ENCODE measurements at places on chromosomes 7 and 10.

GRCh38 chr10:86936661-86937501, 20.5 kb downstream of the MMRN2 start:
- DNase-seq = no peak

GRCh38 chr7:4525884-4526283, 156.2 kb upstream of the FOXK1 start:
- DNase-seq = no peak

- no peak for DNase-seq
Measured at GRCh38 chr10:119834188-119834587, 38.5 kb downstream of the MCMBP start.

DNA sequence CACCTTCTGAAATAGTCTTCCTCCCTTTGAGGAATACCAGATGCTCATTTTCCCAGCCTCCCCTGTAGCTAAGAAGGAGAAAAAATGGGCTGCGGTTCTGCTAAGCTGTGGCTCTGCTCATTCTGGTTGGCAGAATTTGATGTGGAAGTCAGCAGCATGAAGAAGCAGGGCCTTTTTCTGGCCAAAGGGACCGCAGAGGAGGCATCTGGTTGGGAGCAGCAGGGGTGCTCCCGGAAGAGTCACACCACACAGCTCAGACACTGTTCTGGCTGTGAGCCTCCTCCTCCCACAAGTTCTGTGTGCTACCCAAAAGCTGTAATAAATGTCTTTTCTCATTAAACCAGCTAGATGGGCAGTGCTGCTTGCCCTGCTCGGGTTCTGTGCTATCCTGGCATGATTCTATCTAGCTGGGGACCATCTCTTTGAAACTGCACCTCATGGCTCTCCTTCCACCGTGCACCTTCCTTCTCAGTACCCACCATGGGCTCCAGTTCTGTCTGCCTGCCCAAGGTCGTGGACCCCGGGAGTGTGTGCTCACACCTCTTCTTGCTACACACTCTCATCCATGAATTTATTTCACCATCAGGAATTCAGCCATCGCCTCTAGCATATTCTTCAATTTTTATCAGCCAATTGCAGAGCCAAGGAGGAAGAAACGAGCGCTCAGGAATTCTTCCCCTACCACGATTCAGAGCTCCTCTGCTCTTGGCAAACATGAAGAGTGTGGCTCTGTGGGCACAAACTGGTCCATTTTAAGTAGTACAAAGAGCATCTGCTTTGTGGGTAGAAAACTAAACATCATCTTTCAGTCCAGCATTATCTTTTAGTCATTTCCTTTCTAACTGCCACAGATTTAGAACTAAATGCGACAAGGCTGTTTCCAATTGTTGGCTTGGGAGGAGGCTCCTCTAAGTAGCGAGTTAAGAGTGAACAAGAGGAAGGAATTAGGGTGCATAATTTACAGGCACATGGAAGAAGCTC, 76.9 kb downstream of the FAM171A1 start:
- DNase-seq = no peak

- no peak for DNase-seq
Measured at GRCh38 chr10:116168745-116169144, 104.3 kb downstream of the GFRA1 start.

DNA sequence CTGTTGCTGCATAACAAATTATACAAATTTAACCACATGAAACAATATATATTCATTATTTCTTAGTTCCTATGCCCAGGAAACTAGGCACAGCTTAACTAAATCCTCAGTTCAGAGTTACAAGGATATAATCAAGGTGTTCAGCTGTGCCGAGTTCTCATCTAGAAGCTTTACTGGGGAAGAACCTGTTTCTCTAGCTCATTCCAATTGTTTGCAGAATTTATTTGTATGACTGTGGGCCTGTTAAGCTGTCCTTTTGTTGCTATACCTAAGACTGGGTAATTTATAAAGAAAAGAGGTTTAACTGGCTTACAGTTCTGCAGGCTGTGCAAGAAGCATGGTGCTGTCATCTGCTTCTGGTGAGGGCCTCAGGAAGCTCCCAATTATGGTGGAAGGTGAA, 21.8 kb upstream of the MDFIC start:
- no peak for DNase-seq

DNA sequence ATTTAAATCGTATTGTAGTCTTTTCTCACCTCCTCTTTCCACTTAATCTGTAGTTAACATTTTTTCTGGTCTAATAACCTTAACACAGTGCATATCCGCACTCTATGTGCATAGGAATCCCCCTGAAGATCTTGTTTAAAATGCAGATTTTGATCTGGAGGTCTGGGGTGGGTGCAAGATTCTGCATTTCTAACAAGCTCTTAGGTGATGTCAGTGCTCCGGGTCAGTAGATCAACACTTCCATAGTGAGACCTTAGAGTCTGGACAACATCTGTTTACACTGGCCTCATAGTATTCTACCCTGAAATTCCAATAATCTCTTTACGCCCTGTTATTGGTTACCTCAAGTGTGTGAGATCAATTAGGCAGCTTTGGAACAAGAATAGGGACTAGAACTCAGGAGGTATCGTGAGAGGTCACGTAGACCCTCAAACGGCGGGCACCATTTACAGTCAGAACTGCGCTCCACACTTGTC, 434 bp upstream of the PLEKHA8 start:
- no peak for DNase-seq

- DNase-seq = no peak
Measured at GRCh38 chr7:18708204-18708603, 212.7 kb downstream of the HDAC9 start.

- no peak for DNase-seq
Measured at GRCh38 chr7:5448378-5449037, 24.9 kb upstream of the TNRC18 start.

DNA sequence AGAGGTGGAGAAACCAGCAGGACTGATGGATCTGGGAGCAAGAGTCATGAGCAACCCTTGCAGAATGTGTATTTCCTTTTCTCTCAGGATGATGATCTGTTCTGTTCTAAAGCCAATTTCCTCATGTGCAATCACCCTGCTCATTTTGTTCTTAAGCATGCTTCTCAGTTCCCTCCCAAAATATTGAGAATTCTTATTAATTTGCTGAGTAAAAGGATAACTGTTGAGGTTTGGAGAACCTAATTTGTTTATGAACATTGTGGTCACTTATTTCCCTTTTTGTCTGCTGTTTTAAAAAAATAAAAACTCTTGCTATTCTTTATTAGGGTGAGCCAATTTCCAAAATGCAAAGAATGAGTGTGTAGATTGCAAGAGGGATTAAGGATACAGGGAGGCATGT, 106.8 kb downstream of the APBB1IP start:
- no peak for DNase-seq

DNA sequence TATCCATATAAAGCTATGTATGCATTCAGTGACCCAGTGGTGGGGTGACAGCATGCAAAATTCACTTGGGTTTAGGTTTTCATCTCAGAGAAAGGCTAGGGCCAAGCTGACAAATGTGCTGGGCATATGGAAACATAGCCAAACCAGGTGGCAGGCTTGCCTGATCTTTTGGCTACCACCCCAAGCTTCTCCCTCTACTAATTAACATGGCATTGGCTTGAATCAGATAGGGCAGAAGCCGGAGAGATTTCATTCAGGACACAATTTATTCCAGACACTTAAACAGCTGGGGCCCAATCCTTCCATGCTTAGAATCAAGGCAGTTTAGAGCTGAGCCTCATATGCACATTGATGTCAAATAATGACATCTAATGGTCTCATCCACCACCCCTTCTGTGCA, 95.5 kb upstream of the AGK start:
- DNase-seq = no peak

GRCh38 chr10:95437669-95438068, 123.5 kb downstream of the SORBS1 start:
- DNase-seq = no peak

GRCh38 chr7:142616121-142616643, 133.1 kb upstream of the PRSS1 start:
- no peak for DNase-seq

GRCh38 chr7:122301858-122302760, 2.4 kb downstream of the FEZF1 start:
- DNase-seq = no peak

GRCh38 chr10:25226775-25227682, 52.2 kb downstream of the GPR158 start:
- no peak for DNase-seq

GRCh38 chr10:113244750-113245149, 294.7 kb downstream of the TCF7L2 start:
- DNase-seq = no peak

DNA sequence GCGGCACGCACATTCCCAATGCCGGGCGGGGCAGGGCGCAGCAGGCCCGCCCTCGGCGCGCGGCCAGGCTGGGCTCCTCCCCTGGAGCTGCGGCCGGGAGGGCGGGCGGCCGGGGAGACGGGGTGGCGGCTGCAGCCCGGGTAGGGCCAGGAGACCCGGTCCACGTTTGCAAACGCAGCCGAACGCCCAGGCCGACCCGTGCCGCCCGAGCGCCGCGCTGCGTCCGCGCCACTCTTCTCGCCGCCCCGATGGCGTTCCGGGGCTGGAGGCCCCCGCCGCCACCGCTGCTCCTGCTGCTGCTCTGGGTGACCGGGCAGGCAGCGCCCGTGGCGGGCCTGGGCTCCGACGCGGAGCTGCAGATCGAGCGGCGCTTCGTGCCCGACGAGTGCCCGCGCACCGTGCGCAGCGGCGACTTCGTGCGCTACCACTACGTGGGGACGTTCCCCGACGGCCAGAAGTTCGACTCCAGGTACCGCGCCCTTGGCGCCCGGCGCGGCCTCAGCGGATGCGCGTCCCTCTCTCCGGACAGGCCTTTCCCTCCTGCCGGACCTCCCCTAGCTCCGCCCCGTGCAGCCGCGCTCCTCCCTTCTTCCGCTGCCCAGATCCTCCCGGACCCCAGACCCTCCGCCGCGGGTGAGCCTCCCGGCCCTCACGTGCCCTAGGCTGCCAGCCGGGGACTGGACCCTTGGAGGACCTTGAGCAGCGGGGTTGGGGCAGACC, at the start of gene FKBP9:
Gene FKBP9 (plus strand): TSS at position 115 of the 720 bp plus-strand sequence. CDS start 134 bp downstream, at position 249.
- DNase-seq = no peak

- DNase-seq = no peak
Measured at GRCh38 chr10:60809157-60809556, 30.9 kb downstream of the CDK1 start.

- no peak for DNase-seq
Measured at GRCh38 chr10:29141761-29142160, 147.1 kb upstream of the LYZL1 start.

GRCh38 chr10:113899952-113900598, 45.6 kb downstream of the NHLRC2 start:
- DNase-seq = no peak

DNA sequence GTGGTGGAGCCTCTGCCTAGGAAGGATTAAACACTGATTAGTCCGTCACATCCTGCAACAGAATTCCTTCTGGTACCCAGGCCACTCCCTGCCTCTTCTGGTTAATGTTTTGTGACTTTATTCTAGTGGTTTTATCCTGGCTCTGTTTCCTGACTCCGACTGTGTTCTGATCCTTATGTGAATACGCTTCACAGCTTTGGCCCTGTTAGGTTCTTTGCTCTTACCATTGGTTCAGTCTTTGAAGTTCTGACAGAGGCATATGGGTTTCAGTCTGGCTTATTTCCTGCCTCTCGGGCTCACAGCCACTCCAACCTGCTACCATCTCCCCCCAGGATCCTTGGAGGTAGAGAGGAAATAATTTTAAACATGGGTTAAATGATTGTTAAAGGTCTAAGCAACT, 23.2 kb upstream of the FGL2 start:
- DNase-seq = no peak

GRCh38 chr10:35005868-35006267, 84.3 kb downstream of the CUL2 start:
- no peak for DNase-seq

GRCh38 chr7:65397730-65398142, 24.1 kb downstream of the ZNF92 start:
- no peak for DNase-seq

DNA sequence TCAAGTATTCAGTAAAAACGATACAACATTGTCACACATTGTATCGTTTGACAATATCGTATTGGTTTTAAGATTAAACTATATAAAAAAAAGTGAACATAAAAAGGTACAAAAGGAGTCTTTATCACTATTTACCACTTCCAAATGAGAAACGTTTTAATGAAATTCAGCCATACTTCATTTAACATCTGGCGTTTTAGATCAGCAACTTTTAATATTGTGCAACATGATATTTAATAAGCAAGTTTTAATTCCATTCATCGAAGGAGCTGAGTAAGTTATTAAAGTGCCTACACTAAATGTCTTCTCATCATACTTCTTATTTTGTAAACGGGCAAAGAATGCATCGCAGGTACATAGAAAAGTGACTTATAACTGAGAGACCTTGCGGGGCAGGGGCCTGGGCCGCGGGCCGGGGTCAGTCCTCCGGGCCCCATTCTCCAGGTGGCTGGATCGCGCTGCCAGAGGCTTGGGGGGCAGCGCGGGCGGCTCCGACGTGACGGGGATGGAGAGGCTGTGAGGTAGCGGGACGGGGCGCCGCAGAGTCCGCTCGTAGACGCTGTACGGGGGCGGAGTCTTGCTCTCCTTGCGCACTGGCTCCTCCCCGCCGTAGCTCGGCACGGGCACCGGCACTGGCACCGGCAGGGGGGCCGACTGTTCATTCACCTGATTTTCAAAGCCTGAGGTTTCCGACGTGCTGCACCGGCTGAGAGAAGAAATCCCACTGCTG, 165.8 kb upstream of the IMMP2L start:
- DNase-seq = no peak

GRCh38 chr10:43942096-43942850, 293.6 kb upstream of the ZNF32 start:
- DNase-seq = no peak

DNA sequence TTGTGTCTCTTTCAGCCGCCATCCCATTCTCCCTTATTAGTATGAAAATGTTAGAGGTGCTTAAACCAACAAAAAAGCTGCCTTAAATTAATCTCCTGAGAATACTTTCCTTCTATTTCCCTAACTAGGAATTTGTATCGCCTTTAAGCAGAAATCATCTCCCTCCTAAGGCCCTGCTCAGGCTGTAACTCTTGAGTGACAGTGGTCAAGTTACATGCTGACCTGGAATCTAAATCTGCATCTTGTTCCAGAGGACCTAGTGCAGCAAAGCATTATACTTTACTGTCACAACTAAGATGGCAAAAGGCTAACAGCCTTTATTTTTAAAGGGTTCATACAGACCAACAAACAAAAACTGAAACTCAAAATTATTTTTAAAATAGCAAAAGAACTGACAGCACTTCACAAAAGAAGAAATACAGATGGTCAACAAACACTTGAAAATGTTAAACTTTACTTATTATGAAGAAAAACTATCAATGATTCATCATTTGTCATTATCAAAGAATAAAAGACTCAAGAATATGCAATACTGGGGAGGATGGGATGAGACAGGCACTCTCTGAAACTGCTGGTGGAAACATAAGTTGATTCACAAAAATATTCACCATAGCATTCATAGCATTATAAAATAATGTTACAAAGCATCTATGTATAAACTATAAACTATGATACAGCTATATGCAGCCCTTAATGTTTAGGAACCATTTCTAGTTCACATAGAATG, 11.0 kb downstream of the CYREN start:
- no peak for DNase-seq

DNA sequence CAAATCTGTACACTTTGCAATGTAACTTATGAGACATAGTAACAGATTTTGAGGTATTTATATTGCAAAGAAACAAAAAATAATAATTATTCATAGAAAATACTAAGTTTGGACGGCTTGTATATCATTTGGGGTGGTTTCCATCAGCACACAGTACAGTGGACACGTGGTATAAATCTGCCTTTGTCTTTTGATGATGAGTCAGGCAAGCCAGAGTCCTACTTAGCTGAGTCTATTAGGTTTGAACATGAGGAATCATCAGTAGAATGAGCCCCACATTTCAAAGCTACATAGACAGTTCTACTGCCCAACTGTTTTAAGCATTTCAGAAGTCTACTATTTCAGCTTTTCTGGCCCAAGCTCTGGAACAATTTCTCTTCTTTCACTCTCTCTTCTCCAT, 803.2 kb downstream of the PHTF2 start:
- no peak for DNase-seq

All from activated CD4-positive, CD25-positive, alpha-beta regulatory T cell (primary cell).